ENCODE measurements at places on chromosomes 1 and 21. TPM values are rescaled to one million over a fixed set of nuclear protein-coding genes. Genes with fewer than 3 reads are reported as not detected.

DNA sequence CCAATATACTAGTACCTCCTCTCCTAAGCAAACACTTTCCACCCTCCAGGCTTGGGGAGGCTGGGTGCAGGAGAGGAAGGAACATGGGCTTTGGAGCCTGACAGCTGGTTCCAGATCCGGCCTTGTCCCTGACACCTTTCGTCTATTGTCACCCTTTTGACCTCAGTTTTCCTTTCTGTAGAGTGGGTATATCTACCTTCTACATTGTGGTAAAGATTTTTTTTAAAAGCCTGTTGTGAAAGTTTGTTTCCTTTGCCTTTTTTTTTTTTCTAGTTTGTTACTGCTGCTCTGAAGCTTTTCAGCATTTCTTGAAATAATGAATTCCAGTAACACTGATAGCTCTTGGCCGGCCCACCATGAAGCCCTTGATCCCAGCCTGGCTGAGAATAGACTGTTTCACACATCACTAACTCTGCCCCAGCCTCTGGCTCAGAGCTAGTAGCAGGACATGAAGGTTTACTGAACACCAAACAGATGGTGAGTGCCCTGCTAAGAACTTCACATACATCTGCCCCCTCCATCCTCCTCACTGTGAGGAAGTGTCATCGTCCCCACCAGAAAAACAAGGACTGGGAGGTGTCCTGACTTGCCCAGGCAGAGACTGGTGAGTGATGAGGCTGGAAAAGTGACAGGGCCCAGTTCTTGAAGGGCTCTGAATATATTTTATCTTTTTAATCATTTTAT is 33.0 kb upstream of the ID3 start:
- no peak for DNase-seq

- no peak for DNase-seq
Observed at GRCh38 chr1:76352741-76353435, 278.3 kb downstream of the ST6GALNAC3 start.

GRCh38 chr1:115781851-115782250 is 13.3 kb upstream of the CASQ2 start:
- no peak for DNase-seq

GRCh38 chr1:212692774-212693644 is 6.6 kb downstream of the BATF3 start:
- no peak for DNase-seq

DNA sequence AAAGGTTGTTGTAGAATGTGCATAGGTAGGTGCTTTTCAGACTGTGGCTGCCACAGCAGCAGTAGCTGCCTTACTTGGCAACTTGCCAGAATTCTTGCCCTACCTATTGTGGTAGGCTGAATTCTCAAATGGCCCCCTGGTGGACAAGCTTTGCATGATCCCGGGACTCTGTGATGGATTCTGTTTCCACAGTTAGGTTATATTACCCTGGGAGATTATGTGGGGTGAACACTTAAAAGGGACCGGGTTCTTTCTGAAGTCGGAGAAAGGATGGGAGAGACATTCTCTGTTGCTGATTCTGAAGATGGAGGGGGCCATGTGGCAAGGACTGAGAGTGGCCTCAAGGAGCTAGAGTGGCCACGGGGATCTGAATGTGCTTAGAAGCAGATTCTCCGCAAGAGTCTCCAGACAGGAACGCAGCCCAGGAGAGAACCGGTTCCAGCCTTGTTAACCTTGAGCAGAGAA is 32.1 kb upstream of the KCNE1 start:
- DNase-seq: peak; percentile 63

DNA sequence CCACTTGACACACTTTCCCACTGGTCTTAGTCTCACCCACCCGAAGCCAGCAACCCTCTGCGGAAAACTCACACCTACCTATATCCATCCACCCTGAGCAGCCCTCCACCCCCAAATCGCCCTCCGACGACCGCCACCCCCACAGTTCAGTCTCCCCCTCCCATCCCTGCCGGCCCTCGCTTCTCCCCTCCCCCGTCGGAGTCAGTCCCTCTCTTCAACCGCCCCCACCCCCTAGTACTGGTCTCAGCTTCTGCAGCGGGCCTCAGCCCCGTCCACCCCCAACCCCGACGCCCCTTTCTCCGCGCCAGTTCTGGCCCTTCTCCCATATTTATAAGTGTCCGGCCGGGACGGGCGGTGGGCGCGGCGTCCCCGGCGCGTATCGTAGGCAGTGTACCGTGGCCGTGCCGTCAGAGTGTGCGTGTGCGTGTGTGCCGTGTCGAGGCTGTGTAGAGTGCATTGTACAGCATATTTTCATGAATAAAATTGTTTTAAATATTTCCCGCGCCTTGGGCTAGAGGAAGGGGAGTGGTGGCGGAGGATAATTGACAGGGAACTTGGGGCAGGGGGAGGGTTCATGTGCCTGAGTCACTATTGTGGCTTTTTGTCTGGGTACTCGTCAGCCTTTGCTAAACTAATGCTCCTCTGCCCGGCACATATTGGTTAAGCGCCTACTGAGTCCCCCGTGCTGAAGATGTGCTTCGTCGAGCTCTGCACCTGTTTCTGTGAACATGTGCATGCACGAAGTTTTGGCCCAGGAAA is 22.0 kb downstream of the FOXO6 start:
- no peak for DNase-seq

The CD5L gene
- not detected for total RNA-seq

GRCh38 chr1:76203127-76203526 is 128.6 kb downstream of the ST6GALNAC3 start:
- DNase-seq: no peak

DNA sequence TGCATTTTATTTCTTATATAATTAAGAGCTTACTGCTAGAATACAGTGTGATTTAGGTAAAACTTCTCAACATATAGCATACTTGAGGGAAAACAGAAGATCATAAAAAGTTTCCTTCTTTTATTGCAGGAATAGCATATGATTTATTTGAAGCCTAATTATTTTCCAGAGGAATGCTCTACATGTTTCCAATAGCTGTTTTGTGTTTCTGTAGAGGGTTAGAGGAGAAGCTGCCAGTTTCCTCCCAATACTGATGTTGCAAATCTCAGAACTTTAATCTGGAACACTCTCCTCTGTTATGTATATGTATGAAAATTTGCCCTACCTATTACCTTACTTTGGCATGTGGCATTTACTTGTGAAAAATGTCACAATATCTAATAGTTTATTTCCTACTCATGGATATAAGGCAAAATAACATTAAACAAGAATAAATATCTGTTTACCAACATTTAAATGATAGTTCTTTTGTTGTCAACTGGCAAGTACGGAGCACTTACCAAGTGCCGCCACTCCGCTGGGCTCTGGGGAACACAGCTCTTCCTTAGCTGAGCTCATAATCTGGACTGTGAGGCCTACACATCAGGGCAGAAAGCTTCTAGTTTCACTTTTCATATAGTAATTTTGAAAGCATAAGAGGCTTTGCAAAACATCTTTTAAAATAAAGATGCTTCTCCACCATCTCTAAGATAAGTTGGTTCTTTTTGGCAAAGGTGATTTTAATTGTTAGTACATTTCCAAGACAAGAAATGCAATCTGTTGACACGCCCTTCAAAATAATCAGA is 239.8 kb upstream of the C1orf105 start:
- no peak for DNase-seq

The SPRR3 gene
- total RNA-seq: not detected
